Right cardiac atrium (tissue), 5 donors: ENCODE measurements at places on chromosomes 1 and 21.

GRCh38 chr1:203486618-203487370 lies 7.2 kb upstream of the OPTC start:
- DNase-seq = no peak

GRCh38 chr1:11414926-11415538 lies 63.9 kb upstream of the DISP3 start:
- no peak for DNase-seq

GRCh38 chr1:41626146-41626545 lies 141.7 kb upstream of the EDN2 start:
- DNase-seq = no peak

DNA sequence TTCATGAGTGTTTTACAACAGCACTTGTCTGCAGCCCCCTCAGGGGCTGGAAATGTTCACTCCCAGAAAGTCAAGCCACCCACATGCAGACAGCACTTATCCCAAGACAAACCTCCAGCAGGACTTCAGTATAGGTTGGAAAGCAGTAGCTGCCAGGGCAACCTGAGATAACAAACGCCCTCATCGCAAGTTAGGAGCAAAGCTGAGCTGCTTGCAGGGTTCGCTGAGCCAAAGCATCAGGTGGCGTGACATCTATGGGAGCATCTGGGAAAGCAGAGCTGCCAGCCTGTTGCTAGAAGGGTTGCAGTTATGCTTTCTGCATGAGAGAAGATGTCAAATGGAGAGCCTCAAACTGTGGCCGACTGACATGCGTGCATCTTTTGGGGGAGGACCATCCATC lies 4.2 kb upstream of the STXBP3 start:
- no peak for DNase-seq

DNA sequence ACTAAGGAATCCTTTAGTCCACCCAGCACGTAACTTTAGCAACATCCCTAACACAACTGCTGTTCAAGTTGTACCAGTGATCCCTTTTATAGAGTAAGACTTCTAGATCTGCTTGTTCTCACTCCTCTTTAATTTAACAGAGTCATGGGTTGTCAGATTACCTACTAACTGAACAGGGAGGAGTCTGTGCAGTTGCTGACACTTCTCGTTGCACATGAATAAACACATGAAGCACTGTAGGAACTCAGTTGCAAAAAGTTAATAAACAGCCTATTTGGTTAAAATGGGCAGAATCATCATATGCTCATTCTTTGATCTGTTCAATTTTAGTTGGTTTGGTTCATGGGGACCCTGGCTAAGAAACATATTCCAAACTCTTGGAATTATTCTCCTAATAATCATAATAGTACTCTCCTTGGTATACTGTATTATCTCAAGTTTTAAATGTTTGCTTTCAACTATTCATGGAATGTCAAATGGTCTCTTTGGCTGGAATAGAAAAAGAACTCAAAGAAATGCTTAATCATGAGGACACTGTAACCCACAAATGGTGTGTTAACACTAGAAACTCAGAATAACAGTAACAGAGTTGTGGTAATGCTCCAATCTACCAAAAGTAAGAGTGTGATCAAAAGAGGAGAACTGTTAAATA lies 15.6 kb downstream of the PLPPR5 start:
- no peak for DNase-seq
